H9 (cell line): ENCODE measurements at places on chromosomes 13 and 19.
A peak's percentile ranks its signal among the peaks of the same experiment; 100 is the strongest.

- no peak for DNase-seq
These were observed 333.1 kb downstream of the KCNRG start for GRCh38 chr13:50348371-50348770.

- DNase-seq = no peak
These were observed 27.1 kb downstream of the FGF14 start for GRCh38 chr13:102374726-102375125.

DNA sequence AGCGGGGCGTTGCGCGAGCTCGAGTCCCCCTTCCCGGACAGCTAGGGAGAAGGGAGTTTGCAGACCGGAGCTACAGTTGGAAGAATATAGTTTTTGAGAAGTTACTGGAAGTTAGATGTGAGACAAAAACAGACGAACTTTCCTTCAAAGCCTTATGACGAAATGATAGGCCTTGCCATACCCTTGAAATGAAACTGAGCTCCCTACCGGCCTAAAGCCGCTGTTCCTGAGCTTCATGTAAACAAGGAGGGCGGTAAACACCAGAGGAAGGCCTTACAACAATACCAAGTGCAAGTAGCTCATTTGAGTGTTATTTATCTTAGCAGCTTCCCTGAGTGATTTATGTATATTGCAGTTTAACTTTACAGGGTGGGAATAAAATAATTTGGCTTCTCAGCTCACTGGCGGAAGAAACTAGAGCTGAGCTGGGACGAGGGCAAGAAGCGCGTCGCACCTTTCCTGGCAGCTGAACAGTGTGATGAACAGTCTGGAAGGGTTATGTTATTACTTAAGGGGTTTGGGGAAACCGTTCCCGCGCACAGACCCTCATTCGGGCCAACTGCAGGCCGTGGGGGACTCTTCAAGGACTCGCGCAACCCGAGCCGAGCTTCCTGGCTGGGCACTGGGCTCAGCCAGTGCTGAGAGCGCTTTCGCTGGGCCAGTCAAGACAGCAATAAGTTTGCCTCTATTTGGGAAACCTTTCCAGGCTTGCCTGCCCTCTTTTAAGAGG lies 111.2 kb downstream of the KCNRG start:
- peak; percentile 39 for DNase-seq

DNA sequence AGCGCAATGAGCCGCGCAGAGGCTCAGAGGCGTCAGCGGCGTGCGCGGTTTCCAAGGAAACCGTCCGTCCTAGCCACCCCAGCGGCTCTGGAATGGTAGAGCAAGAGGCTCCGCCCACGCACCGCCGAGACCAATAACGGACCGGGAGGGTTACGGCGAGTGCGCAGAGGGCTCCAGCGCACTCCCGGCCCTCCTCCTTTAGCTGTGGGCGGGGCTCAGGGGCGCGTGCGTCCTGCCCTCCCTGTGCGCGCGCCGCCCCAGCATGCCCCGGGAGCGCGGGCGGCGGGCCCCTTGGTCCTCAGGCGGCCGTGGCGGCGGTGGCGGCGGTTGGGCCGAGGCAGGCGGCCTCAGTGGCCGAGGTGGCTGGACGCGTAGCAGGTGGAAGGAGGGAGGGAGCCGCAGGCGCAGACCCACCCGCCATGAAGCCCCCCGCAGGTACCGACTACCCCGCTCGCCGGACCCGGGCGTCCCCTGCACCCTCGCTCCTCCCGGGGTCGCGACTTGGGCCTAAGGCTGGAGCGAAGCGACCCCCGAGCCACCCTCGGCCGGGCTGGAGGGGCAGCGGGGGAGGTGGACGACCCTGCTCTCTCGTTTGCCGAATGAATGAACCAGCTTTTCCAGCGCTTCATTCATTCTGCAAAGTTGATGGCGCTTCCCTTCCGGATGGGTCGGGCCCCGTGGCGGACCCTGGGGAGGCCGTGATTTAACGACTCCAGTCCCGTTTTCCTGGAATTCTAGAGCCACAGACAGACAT lies at the start of gene THOP1:
TSS of gene THOP1 (plus strand) at position 260 of the 754 bp plus-strand sequence. CDS start at position 420, 160 bp downstream.
- DNase-seq = peak; percentile 99

GRCh38 chr13:25977671-25978070 lies 74.1 kb downstream of the SHISA2 start:
- no peak for DNase-seq

GRCh38 chr19:15788594-15789270 lies 1.3 kb downstream of the OR10H5 start:
- DNase-seq = no peak

GRCh38 chr19:3097442-3097871 lies 3.3 kb downstream of the GNA11 start:
- DNase-seq = no peak

- DNase-seq = no peak
These were observed 562.5 kb downstream of the EFNB2 start for GRCh38 chr13:105972811-105973590.

DNA sequence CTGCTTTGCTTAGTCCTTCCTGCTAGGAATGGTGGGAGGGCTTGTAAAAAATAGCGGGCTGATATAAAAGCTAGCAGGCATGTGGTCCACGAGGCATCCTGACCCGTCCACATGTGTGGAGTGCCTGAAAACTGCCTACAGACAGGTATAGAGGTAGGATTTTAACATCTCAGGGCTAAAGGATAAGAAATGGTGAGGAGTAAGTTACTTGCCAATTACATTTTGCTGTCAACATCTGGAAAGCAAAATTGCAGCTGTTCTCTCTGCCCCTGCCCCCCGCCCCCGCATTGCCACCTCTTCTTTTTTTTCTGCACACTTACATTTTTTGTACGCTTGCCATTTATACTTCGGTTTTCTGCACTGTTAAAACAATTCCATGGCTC lies 21.0 kb downstream of the NFIX start:
- no peak for DNase-seq

DNA sequence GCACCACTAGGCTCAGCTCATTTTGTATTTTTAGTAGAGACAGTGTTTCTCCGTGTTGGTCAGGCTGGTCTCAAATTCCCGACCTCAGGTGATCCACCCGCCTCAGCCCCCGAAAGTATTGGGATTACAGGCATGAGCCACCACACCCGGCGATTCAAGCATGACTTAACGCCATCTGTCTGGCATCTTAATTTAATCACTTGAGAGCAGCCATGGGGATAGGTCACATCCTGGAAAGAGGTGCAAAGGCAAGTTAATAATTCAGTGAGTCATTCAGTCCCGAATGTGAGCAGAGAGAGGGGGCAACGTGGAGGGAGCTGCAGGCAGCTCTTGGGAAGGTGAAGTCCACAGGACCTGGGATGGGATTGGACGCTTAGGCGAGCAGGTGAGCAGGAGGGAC lies 31.7 kb upstream of the USP29 start:
- no peak for DNase-seq

DNA sequence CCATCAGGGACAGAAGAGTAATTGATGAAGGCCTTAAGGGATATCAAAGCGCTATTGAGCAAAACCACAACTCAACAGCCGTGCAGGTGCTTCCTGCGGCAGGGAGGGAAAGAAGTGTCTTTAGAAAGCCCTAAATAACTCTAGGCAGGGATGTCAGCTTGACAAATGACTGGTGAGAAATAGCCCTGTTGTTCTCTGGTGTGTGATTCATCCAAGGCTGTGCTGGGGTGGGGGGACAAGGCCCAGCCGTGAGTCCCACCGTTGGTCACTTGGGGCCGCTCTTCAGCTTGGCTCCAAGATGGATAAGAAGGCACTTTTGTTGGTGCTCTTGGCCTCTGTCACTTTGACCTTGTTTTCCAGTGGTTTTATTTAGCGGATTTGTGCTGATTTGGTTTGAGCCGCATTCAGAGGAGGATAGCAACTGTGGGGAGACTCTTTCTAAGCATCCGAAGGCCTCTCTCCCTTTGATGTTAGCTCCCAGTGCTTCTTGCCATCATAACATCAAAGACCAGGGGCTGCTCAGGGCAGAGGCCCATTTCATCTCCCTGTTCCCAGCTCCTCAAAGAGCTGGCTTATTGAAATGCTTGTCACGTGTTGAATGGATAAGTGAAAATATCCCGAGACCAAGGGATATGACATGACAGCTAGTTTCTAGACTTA lies 130.3 kb upstream of the SERP2 start:
- peak; percentile 82 for DNase-seq

DNA sequence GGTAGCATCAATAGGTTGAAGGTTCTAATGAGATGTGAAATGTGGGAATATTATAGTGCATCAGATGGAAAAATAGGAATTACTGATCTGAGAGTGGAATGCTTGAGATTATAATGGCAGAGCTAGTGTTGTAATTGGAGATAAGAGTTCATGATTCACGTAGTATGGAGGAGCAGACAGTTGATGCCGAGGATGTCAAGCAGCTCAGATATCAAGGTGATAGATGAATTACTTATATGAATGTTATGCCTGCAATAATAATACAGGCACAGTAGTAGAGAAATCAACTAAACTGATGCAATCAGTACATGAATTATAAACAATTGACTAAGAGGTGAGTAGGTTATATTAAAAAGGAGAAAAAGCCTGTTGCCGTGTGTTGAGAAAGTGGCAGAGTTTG lies 793.2 kb upstream of the GPC6 start:
- no peak for DNase-seq

- DNase-seq = peak; percentile 61
These were observed 285.0 kb upstream of the SLC10A2 start for GRCh38 chr13:103351035-103351828.

DNA sequence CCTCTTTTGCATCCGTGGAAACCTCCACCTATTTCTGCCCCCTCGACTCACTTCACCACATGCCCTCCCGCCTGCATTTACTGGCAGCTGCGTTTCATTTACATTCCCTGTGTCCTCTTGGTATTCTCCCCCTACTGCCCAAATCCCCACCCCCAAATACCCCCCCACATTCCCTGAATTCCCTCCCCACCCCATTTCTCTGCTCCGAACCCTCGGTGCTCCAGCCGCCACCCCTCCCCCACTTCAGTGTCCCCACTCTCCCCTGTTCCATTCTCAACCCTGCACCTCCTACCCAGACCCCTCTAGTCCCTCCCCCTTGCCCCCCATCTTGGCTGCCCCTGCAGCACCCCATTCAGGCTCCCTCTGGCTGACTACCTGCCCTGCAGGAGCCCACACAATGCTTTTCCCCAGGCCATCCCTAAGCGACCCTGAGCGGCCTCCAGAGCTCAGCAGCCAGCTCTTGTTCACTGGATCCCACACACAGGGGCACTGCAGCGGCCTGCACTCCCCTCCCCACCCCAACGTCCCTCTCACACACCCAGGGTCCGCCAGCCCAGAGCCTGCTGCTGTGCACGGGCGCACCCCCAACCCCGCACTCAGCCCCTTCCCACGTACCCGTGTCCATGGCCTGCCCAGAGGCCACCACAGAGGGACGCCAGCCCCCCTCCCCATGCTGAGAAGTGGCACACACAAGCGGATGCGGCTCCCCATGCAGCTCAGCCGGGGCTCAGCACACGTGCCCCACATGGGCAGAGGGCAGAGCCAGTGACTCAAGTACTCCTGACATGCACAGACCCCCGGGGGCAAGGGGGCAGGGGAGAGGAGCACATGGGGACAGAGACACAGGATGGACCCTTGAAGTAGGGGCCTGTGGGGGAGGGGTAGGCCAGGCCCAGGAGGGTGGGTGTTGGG lies 26.3 kb downstream of the SHANK1 start:
- DNase-seq = no peak

DNA sequence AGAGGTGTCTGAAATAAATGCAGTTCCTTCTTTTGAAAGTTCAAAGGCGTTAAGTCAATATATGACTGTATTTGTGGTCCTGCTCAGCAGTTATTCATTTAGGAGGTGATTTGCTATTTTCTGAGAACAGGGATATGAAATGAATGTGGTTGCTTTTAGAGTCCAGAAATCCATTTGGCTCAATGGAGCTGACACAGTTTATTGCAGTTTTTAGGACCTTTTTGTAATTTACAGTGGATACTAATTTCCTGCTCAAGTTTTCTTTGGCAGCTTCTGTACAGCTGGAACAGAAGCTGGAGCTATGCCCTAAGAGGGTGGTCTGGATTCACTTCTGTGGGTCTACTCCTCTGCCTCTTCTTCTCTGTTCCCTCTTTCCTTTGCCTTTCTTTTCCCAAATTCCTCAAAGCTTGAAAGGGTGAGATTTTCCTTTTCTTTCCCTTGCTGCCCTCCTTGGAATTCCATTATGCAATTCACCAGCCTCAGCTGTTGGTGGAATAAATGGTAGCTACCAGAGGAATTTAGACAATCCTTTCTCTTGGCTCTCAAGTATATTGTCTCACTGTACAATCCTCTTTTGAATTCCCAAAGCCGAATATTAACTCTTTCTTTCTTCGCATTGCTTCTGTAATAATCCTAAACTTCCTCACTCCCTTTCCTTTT lies 39.9 kb downstream of the ITGBL1 start:
- DNase-seq = no peak

DNA sequence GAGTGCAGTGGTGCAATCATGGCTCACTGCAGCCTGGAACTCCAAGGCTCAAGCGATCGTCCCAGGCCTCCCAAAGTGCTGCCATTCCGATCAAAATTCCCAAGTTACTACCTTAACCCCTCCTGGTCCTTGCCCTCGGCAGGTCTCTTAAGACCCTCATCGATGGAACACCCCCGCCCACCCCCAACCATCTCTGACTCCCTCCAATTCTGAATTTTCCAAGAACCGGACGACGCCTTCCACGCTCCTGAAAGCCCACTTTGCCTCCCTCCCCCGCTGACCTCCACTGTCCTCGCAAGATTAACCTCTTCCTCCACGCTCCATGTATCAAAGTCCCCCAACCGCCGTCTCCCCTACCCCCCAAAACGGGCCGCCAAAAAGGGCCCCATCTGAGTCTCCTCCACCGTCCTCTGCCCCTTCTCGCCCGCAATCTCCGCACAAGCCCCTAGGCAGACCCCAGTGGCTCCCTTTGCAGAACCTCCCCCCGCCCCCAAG lies 539 bp downstream of the DAPK3 start:
- DNase-seq = no peak

GRCh38 chr19:18946335-18946734 lies 5.3 kb upstream of the HOMER3 start:
- DNase-seq = no peak
